Activated CD4-positive, alpha-beta memory T cell treated with anti-CD3 and anti-CD28 coated beads, Interleukin-2, amount 10 ng/mL, durations not matched to agents 7 days and 5 days (primary cell): ENCODE measurements at places on chromosomes 2 and 18. TPM values are rescaled to one million over a fixed set of nuclear protein-coding genes. Genes with fewer than 3 reads are reported as not detected.

DNA sequence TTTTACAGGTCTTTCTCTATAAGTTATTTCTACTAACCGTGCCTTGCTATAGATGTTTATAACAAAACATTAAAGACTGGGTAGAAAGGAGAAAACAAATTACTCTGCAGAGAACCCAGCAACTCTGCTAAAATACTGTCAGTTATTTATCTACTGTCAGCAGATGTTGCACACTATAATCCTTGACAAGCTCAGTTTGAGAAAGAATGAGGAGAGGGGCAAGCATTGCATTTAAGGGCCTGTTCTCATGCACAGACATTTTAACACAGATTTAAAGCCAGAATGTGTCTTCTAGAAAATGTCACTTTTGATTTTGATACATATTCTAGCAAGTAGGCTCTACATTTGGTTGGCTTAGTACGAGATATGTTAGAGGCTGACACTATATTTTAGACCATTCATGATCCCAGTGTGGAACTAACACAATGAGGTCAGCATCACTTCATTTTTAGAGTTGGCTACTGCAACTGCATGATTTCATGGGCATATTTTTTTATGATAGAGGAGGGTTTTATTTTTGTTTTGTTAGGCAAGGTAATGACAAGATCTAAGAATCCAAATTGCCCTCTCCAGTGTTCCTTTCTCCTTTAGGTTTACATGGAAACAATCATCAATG, 516.4 kb downstream of the ZEB2 start:
- DNase-seq = no peak
- H3K4me1 ChIP-seq = no peaks in the 10 kb centered on the region
- no peak overlapping the region for H3K4me3 ChIP-seq
- no peaks in the 10 kb centered on the region for H3K27me3 ChIP-seq
- H3K36me3 ChIP-seq = peaks cover 8% of the 10 kb centered on the region

Gene UCN
- 3.0 TPM for total RNA-seq

GRCh38 chr2:135820003-135820618, 16.9 kb downstream of the LCT start:
- peaks cover 13% of the 10 kb centered on the region for H3K36me3 ChIP-seq
- H3K27ac ChIP-seq = peak overlapping the region; percentile 78
- peak overlapping the region; percentile 48 for H3K4me3 ChIP-seq
- peaks cover 35% of the 10 kb centered on the region for H3K4me1 ChIP-seq

- H3K27me3 ChIP-seq = no peaks in the 10 kb centered on the region
- no peak for DNase-seq
- H3K27ac ChIP-seq = no peak overlapping the region
- H3K36me3 ChIP-seq = no peaks in the 10 kb centered on the region
- no peaks in the 10 kb centered on the region for H3K4me1 ChIP-seq
- H3K4me3 ChIP-seq = no peak overlapping the region
Measured at GRCh38 chr18:71784777-71785176, 759.4 kb downstream of the CBLN2 start.
